Thoracic aorta (tissue), 2 donors: ENCODE measurements at places on chromosomes 12 and 14. TPM values are rescaled to one million over a fixed set of nuclear protein-coding genes. Genes with fewer than 3 reads are reported as not detected.

- no peaks in the 10 kb centered on the region for H3K4me1 ChIP-seq
- no peak overlapping the region for H3K4me3 ChIP-seq
- H3K36me3 ChIP-seq = no peaks in the 10 kb centered on the region
- no peaks in the 10 kb centered on the region for H3K27me3 ChIP-seq
- H3K27ac ChIP-seq = no peak overlapping the region
- DNase-seq = no peak
These were observed 18.0 kb upstream of the RNASE10 start for GRCh38 chr14:20487396-20487725.

GRCh38 chr14:92513966-92514843 lies 624 bp downstream of the RIN3 start:
- H3K36me3 ChIP-seq = no peaks in the 10 kb centered on the region
- no peaks in the 10 kb centered on the region for H3K27me3 ChIP-seq
- no peak for DNase-seq
- H3K4me1 ChIP-seq = peaks cover 65% of the 10 kb centered on the region
- peak overlapping the region; percentile 89 for H3K27ac ChIP-seq

DNA sequence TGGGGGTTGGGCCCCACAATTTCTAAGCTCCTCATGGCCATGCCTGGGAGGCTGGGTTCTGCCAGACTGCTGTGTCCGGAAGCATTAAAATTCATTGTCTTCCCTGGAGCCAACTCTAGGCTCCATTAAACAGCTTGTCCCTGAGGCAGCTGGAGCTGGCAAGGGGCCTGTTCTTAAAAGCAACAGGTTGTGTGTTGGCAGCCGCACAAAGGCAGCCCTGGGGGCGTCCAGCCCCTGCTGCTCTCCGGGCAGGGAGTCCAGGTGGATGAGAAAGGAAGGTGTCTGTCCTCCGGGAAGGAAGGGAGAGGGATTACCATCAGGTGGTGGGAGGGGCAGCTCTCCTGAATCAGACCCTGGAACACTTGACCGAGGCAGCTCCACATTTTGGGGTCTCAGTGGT lies 98.9 kb downstream of the CHST11 start:
- H3K4me1 ChIP-seq = peaks cover 4% of the 10 kb centered on the region
- H3K4me3 ChIP-seq = no peak overlapping the region
- no peak for DNase-seq
- H3K36me3 ChIP-seq = no peaks in the 10 kb centered on the region

DNA sequence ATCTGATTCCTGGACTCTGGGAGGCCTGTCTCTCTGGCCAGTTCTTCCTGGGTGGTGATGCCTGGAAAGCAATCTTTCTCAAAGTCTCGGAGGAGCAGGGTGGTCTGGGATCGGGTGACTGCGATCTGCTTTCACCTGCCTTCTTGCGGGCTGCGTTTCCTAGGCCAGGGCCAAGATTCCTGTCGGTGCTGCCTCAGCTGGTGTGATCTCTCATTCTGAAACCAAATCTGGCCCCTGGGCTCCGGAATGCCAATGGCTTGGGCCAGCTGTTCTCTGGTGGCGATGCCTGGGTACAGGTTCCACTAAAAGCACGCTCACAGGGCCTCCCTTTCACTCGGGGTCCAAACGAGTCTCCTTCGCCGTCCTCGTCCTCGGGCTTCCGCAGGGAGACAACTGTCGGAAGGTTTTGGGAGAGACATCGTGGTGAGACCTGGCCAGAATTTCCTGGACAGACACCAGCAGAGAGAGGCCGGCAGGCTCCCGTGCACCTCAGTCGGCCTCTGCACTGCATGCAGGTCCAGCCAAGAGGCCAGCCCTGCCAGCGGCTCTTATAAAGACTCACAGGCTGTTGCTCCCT lies 187.1 kb downstream of the ALG10 start:
- no peaks in the 10 kb centered on the region for H3K4me1 ChIP-seq
- no peak overlapping the region for H3K27ac ChIP-seq
- H3K36me3 ChIP-seq = no peaks in the 10 kb centered on the region
- no peaks in the 10 kb centered on the region for H3K27me3 ChIP-seq

DNA sequence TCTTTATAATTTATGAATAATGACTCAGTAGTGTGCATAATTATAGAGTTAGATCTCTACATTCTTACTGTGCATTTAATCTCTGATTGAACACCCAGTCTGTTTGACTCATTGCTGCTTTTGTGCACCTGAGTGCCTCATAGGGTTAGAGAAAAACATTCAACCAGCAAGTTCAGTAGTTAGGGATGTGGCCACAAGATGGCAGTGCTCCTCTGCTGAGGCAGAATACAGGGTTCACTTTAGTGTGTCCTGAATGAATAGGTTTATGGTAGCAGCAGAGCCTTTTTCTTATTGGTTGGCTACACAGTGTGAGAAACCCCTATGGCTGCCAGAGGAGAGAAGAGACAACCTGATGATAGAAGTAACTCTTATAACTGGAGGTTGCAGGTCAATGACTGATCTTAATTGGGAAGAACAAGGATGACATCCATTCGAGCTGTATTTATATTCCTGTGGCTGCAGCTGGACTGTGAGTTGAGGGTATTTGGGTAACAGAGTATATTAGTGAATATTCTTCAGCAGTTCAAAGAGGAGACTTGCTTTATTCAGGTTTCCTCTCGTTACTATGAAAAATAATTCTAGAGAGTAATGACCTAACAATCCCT lies 194.9 kb upstream of the OR4E1 start:
- H3K36me3 ChIP-seq = no peaks in the 10 kb centered on the region
- no peak overlapping the region for H3K27ac ChIP-seq
- no peaks in the 10 kb centered on the region for H3K4me1 ChIP-seq

GRCh38 chr12:6318440-6318879 lies 8.0 kb downstream of the PLEKHG6 start:
- H3K27ac ChIP-seq = no peak overlapping the region
- no peak overlapping the region for H3K4me3 ChIP-seq
- peaks cover 14% of the 10 kb centered on the region for H3K4me1 ChIP-seq
- DNase-seq = no peak

DNA sequence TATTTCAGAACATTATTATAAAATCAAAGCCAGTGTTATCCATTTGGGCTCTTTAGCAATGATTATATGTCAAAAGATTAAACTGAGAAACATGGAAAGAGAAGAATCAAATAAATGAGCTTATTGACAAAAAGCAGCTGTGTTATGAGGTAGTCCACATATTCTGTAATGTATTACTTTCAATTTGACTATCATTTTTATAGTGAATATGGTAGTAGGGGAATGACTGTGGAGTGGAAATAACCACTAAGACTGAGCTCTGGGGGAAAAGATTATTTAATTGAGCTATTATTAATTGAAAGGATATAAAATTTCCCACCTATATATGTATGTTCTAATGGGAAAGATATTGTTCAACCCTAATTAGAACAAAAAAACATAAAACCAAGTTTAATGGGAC lies 381.3 kb downstream of the TMTC2 start:
- peaks cover 3% of the 10 kb centered on the region for H3K27me3 ChIP-seq
- H3K4me1 ChIP-seq = no peaks in the 10 kb centered on the region
- no peak for DNase-seq
- no peak overlapping the region for H3K27ac ChIP-seq

GRCh38 chr12:46533723-46534122 lies 161.2 kb upstream of the SLC38A2 start:
- DNase-seq = no peak
- H3K27me3 ChIP-seq = no peaks in the 10 kb centered on the region
- H3K36me3 ChIP-seq = no peaks in the 10 kb centered on the region
- no peak overlapping the region for H3K4me3 ChIP-seq
- no peak overlapping the region for H3K27ac ChIP-seq

- no peaks in the 10 kb centered on the region for H3K27me3 ChIP-seq
- no peaks in the 10 kb centered on the region for H3K36me3 ChIP-seq
- no peaks in the 10 kb centered on the region for H3K4me1 ChIP-seq
- no peak overlapping the region for H3K27ac ChIP-seq
- no peak overlapping the region for H3K4me3 ChIP-seq
- no peak for DNase-seq
These were observed 131.8 kb downstream of the NPAS3 start for GRCh38 chr14:33070475-33070874.

GRCh38 chr12:20950248-20950647 lies 139.7 kb downstream of the SLCO1B3 start:
- H3K4me1 ChIP-seq = no peaks in the 10 kb centered on the region
- H3K4me3 ChIP-seq = no peak overlapping the region
- H3K27ac ChIP-seq = no peak overlapping the region
- H3K27me3 ChIP-seq = no peaks in the 10 kb centered on the region

GRCh38 chr14:104677512-104678332 lies 11.7 kb upstream of the INF2 start:
- peak overlapping the region; percentile 79 for H3K4me3 ChIP-seq
- H3K4me1 ChIP-seq = peaks cover 57% of the 10 kb centered on the region
- no peaks in the 10 kb centered on the region for H3K27me3 ChIP-seq

GRCh38 chr12:53659011-53659551 lies 16.8 kb downstream of the ATP5MC2 start:
- H3K27me3 ChIP-seq = no peaks in the 10 kb centered on the region
- peak overlapping the region; percentile 90 for H3K27ac ChIP-seq
- peak overlapping the region; percentile 49 for H3K4me3 ChIP-seq
- H3K36me3 ChIP-seq = peaks cover 3% of the 10 kb centered on the region

DNA sequence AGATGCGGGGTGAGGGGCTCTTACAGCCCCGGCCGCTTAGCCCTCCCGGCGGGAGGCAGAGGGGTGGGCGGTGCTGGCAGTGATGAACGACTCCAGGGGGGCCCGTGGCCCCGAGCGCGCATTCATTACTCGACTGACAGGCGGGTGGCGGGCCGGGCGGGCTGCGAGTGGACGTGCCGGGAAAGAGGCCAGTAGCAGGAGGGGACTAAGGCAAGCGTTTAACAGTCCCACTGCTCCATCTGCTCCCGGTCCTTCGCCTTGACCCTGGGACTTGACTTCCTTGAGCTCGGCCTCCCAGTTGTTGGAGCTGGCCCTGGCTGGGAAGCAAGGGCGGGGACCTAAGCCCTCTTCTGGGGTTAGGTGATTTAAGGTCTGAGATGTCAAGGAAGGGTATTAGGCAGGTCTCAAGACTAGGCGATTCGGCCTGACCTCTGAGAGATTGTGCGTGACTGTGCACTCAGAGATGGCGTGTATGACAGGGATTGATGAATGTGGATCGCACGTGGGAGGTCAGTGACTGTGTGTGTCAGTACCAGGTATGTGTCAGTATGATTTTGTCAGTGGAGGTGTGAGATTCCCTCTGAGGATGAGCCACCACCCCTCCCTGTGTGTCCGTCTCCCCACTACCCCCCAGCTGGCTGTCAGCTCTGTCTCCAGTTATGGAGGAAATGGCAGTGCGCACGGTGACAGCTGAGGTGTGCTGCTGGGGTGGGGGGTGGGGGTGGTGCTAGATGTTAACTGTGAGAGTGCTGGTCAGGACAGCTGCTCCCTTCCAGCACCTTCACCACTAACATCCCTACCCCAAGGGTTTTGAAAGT lies 3.6 kb upstream of the DNAJC22 start:
- peak overlapping the region; percentile 62 for H3K4me3 ChIP-seq
- H3K27me3 ChIP-seq = peaks cover 24% of the 10 kb centered on the region
- no peak for DNase-seq

DNA sequence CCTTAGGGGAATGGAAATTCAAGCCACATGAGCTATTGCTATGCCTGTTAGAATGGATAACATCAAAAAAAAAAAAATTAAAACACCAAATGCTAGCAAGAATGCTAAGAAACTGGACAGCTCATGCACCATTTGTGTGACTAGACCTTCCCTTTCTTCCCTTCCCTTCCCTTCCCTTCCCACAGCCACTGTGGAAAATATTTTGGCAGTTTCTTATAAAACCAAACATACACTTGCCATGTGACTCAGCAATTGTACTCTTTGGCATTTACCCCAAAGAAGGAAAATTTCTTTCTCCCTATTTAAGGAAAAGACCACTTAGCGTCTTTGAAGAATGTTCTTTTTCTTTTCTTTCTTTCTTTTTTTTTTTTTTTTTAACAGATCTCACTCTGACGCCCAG lies 49.1 kb upstream of the FKBP4 start:
- H3K27me3 ChIP-seq = no peaks in the 10 kb centered on the region
- no peak overlapping the region for H3K4me3 ChIP-seq
- H3K27ac ChIP-seq = no peak overlapping the region
- H3K4me1 ChIP-seq = no peaks in the 10 kb centered on the region

GRCh38 chr12:27787559-27787958 lies 7.5 kb upstream of the MANSC4 start:
- peaks cover 6% of the 10 kb centered on the region for H3K36me3 ChIP-seq
- peaks cover 34% of the 10 kb centered on the region for H3K4me1 ChIP-seq
- DNase-seq = no peak
- H3K27ac ChIP-seq = peak overlapping the region; percentile 10

DNA sequence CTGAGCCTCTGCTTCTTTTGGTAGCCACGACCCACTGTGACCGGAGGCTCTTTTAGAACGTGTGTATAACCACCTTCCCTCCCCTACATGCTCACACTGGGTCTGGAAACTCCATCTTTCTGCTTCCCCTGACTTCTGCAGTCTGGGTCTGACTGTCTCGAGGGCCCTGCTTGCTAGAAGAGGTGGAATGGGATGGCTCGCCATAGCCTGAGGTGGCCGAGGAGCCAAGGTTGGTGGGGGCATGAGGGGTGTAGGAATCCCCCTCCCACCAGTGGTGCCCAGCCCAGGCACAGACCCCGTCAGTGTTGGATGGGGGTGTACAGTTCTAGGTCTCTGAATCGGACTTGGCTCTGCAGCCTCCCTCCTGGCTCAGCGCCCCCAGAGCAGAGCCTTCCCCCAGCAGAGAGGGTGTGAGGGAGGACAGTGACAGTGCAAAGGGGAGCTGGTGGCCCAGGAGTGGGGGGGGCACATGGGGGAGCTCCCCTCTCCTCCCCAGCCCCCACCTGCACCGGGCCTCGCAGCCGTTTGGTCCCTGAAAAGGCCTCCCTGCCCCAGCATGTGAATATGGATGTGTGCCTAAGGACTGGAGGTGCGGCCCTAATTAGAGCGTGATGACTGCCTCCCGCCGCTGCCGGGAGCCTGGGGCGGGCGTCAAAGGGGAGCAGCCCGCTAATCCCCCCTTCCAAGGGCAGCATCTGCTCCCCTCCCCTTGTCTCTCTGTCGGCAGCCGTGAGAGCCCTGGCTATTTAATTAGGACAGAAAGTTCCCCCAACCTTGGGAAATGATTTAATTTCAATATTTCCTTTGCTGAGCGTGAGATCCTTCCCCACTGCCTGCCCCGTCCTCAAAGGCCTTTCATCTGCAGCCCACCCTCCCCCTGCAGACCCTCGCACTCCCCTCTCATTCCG lies 196.2 kb upstream of the C14orf180 start:
- H3K4me3 ChIP-seq = no peak overlapping the region
- H3K27me3 ChIP-seq = no peaks in the 10 kb centered on the region
- no peak for DNase-seq

Gene POLE2
- 9.1 TPM for total RNA-seq

Gene LRFN5
- 4.7 TPM for total RNA-seq

Gene KRT80
- total RNA-seq = 0.41 TPM

Gene SALL2
- 4.9 TPM for total RNA-seq

Gene RIMBP2
- total RNA-seq = 0.92 TPM

Gene KRT74
- not detected for total RNA-seq

Gene OTUB2
- total RNA-seq = 0.14 TPM

Gene KCNMB4
- 1.9 TPM for total RNA-seq
